Mucosa of descending colon (tissue), 3 donors: ENCODE measurements at places on chromosomes 2 and 18. TPM values are rescaled to one million over a fixed set of nuclear protein-coding genes. Genes with fewer than 3 reads are reported as not detected.

- DNase-seq: no peak
Observed at GRCh38 chr2:128320192-128320905, 1.7 kb upstream of the HS6ST1 start.

- no peak for DNase-seq
Observed at GRCh38 chr2:29130295-29130694, 15.1 kb downstream of the CLIP4 start.

GRCh38 chr2:122883849-122884248 lies 1128.4 kb downstream of the TSN start:
- no peak for DNase-seq

- DNase-seq: no peak
Observed at GRCh38 chr2:70685771-70686171, 82.2 kb downstream of the ADD2 start.

DNA sequence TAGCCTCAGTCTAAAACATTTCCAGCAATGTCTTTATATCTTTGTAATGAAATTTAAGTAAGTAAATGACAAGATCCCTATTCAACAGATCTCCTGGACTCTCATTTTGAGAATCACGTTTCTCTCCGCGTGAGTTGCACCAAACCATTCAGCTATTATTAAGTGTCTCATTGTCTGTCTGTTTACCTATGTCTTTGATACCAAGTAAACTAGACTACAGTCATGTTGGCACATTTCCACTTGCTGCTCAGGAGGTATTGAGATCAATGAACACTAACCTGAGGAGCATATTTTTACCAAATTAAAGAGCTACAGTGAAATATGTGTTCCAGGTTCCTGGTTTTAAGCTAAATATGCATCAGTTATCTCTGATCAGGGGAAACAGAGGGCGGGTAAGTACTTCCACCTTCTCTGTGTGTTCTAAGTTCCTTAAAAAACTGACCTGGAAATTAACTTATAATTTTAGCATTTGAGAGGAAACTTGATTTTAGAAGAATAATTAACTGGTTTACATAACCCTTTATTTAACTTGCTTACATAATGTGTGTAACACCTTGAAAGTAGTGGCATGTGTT lies 125.8 kb downstream of the OSBPL6 start:
- no peak for DNase-seq

DNA sequence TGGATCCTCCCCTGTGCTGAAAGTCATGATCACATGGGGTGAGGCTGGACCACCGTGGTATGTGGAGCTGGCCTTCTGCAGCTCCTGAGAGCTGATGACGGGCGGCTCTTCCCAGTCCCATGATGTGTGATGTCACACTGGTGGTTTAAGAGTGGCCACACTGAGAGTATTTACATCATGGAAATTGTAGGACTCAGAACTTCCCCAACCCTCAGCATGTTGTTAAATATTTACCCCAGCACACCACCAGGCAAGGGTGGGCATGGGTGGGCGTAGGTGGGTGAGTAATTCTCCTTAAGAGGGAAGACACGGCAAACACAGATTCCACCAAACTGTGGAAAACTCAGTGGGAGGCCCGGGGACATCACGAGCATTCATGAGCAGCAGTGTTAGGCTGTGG lies 106.8 kb downstream of the ALPK2 start:
- DNase-seq: no peak

The WDSUB1 gene
- 9.1 TPM for total RNA-seq

The NT5DC4 gene
- total RNA-seq: not detected
